Kidney (tissue), 22 donors: ENCODE measurements at places on chromosomes 4 and X.

DNA sequence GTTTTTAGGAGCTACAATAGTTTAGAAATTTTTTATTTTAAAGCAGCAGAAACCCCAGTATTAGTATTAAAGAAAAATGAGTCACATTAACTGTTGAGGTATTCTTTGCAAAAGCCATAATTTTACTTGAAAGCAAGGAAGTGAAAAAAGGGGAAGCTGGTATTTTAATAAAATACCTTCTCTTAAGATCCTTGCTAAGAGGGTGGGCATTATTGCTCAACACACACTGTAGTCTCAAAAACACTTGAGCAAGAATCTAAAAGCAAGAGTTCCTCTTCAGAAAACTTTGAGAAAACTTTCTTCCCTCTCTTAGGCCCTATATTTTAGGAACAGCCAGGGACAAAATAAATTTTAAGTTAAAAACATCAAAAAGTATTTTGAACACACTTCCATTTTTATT is 259.4 kb upstream of the DIAPH2 start:
- no peak for DNase-seq

GRCh38 chr4:78520808-78521226 is 30.8 kb upstream of the ANXA3 start:
- DNase-seq, result no peak

DNA sequence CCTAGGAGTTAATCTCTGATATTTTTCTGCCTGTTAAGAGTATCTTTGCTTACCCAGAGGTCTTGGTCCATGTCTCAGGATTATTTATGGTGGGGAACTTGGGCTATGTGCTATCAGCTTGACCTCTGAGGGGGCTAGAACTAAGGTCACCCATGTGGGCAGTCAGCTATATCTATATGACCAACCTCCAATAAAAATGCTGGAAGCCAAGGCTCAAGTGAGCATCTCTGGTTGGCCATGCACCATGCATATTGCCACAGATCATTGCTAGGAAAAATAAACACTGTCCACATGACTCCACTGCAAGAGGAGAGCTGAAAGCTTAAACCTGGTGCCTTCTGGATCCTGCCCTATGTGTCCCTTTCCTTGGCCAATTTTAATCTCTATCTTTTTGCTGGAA is 196.5 kb upstream of the SLC7A11 start:
- DNase-seq, result no peak

GRCh38 chr4:140018931-140019618 is 134.9 kb downstream of the MAML3 start:
- no peak for DNase-seq

DNA sequence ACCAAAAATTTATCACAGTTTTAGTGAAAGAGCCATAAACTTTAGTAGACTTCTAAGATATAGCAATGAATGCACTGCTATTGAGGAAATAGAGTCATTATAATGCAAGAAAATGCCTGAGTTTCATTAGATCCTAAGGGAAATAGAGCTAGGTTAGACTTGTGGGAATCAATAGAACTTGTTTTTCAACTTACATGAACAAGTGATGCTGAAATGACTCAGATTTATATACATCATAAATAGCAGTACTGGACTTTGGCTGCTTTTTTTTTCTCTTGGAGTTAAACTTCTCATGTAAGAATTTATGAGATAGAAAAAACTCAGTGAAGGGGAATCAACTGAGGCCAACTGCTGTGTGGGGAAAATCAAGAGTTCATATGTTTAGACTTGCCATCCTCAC is 216.5 kb upstream of the AADAT start:
- DNase-seq, result no peak

DNA sequence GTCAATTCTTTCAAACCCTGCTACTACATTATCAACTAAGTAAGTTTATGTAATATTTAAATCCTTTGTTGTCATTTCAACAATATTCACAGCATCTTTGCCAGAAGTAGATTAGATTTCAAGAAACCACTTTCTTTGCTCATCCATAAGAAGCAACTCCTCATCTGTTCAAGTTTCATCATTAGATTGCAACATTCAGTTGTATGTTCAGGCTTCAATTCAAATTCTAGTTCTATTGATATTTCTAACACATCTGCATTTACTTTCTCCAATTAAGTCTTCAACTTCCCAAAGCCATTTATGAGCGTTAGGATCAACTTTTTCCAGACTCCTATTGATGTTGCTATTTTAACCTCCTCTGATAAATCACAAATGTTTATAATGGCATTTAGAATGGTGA is 66.1 kb downstream of the BMP3 start:
- no peak for DNase-seq

- no peak for DNase-seq
Measured at GRCh38 chrX:38804432-38804681, 3.1 kb downstream of the MID1IP1 start.

DNA sequence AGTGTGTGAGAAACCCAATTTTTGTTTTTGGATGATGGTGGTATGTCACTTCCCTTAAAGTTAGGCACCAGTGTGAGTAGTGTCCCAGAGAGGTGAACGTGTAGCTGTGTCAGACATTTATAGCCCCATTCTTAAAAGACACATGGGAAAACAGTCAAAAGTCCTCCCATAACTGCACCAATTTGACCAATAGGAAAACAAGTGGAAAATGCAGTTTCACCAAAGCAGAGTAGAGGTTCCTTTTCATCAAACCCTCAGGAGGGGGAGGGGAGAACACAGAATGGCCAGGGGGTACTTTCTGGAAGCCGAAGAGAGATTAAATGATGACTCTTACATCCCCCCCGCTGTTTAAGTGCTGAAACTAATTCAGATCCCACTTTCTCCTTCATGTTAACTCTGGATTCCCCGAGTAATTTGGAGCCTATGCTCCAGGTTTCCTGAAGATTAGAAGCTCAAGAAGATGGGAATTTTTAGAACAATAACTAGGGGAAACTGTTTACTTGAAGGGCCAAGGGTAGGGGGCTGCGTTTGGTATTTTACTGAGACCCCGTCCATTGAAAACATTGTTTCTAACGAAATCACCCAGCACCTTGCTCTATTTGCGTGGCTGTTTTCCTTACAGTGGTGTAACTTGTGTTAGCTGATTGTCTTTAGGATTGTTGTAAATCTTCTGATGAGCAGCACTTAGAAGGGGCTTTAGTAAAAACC is 2.1 kb upstream of the LEF1 start:
- DNase-seq, result no peak

DNA sequence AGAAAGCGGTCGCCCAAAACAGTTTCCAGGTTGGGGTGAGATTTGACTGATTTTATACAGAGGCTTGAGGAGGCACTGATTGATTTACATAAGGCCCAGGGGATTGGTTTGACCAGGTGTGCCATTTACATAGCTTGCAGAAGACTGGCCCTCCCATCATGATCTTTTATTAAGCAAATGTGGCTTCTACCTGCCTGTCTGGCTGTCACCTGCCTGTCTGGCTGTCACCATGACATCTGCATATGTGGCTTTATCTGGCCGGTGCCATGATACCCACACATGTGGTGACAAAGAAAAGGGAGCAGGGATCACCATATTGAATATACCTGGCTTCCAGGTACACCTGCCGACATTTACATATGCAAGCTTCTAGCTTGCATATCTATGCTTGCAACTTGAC is 17.0 kb upstream of the CDS1 start:
- DNase-seq, result no peak

DNA sequence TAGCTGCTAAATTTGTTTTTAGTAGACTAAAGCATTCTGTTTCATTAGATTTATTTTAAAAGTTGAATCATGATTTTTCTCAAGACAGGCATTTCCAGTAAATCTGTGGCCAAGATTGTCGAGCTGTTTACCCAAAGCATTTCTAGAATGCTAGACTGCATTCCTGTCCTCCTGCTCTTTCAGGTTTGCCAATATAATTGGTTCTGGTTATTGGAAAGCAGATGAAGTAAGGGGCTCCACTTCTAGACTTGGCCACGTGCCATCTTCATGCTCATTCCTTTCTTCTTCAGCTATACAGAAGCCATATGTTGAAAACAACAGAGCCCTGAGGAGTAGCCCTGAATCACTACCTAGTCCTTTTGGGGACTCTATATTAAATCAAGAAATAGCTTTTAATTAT is 62.5 kb downstream of the PGRMC2 start:
- DNase-seq, result no peak

GRCh38 chr4:111283066-111283677 is 660.3 kb upstream of the PITX2 start:
- DNase-seq, result peak; percentile 48

DNA sequence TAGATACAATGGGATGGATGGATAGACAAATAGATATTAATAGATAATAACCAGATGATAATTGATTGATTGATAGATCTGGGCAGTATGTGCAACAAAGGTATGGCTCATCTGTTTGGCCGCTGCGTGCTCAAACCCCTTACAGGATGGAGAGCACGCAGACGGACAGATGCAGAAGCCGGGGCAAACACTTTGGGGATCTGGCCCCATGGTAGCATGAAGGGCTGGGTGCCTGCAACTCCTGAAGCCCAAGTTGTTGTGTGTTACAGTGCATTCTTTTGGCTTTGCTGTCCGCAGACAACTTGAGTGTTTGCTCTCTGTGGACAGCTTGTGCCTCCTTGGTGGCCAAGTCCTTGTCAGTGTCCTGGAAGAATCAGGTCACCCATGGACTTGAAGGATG is 10.6 kb upstream of the DHRSX start:
- no peak for DNase-seq

- no peak for DNase-seq
Measured at GRCh38 chr4:6467600-6467999, 4.8 kb downstream of the PPP2R2C start.

DNA sequence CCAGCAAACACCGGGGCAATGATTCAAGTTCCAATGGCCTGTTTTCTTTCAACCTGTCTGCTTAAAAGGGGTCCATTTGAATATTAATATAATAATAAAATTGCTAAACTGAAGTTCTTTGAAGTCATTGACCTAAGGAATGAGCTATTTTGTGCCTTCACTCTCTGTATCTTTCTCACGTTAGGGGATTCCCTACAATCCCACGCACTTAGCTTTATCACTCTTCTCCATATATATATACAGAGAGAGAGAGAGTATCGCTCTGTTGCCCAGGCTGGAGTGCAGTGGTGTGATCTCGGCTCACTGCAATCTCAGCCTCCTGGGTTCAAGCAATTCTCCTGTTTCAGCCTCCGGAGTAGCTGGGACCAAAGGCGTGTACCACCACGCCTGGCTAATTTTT is 83.9 kb upstream of the NWD2 start:
- no peak for DNase-seq

- peak; percentile 78 for DNase-seq
Measured at GRCh38 chrX:12791257-12792228, at the start of gene PRPS2. TSS of gene PRPS2 (plus strand) at chrX:12791412. CDS start at chrX:12791498, 86 bp downstream.

- DNase-seq, result no peak
Measured at GRCh38 chr4:3790006-3790561, 23.9 kb downstream of the ADRA2C start.
